ENCODE measurements at places on chromosomes 1 and 21. TPM values are rescaled to one million over a fixed set of nuclear protein-coding genes. Genes with fewer than 3 reads are reported as not detected.

TFAP2E gene
- total RNA-seq: not detected

FCER1G gene
- not detected for total RNA-seq

LCE3E gene
- not detected for total RNA-seq

MATN1 gene
- total RNA-seq: 0.26 TPM

PRMT2 gene
- total RNA-seq: 200 TPM

HAO2 gene
- total RNA-seq: not detected

GALNT2 gene
- total RNA-seq: 187 TPM

KRTAP19-1 gene
- total RNA-seq: not detected

PROX1 gene
- total RNA-seq: 0.12 TPM

FAM43B gene
- not detected for total RNA-seq

ETV3L gene
- total RNA-seq: not detected

KCNJ9 gene
- total RNA-seq: 0.06 TPM

HSD3B2 gene
- total RNA-seq: not detected

SLC44A3 gene
- 1.7 TPM for total RNA-seq

CYP4A22 gene
- total RNA-seq: not detected

LCE6A gene
- not detected for total RNA-seq

TRIM67 gene
- total RNA-seq: under 0.01 TPM

GUCA2A gene
- not detected for total RNA-seq

CNIH3 gene
- 4.9 TPM for total RNA-seq
